ENCODE measurements at places on chromosomes 3 and 15.

GRCh38 chr3:52429779-52430415 is 15.0 kb downstream of the SEMA3G start:
- no peak for DNase-seq

DNA sequence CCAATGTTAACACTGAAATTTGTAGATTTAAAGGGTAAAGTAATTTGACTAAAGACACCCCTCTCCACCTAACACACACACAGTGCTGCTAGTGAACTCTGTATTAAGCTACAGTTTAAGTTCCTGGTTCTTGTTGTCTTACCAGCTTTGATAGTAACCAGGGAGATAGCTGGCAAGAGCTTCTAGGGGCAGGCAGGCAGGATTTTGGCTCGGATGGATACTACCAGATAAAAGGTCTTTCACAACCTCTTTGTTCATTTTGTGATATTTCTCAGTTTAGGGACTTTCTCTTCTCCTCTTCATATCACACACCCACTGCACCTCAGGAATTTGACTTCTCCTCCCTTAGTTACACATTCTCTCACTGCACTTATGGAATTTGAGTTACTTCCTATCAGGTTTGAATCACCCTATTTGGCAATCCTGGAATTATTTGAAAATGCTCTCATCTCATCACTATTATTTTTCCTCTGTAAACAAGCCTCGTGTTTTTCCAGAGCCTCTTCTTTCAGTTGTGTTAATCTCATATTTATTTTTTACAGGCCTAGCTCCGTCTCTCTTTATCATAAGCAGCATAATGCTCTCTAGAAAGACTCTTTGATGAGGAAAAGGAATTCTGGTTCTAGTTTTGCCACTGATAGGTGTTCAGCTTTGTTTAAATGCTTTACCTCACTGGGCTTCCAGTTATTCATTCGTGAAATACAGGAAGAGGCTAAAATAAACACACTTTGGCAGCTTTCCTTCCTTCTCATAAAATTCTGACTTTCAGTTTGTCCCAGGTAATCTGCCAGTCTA is 23.0 kb upstream of the CLDN1 start:
- peak; percentile 73 for DNase-seq

DNA sequence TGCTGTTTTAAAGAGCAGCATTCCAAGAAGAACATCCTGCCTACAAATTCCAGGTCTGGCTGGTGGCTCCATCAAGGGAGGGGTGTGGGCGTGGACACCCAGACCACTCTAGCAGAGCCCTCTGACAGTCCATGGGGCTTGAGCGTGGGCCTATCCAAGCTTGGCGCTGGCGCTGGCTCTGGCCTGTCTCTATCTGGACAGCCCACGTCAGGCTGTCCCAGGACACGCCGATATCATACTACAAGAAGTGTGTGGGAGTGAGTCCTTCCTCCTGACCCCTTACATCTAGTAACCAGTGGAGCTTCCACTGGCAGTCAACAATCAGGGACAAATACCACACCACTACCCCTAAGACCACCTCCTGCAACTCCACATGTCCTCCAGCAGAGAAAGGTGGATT is 17.1 kb upstream of the DUSP7 start:
- DNase-seq, result no peak

DNA sequence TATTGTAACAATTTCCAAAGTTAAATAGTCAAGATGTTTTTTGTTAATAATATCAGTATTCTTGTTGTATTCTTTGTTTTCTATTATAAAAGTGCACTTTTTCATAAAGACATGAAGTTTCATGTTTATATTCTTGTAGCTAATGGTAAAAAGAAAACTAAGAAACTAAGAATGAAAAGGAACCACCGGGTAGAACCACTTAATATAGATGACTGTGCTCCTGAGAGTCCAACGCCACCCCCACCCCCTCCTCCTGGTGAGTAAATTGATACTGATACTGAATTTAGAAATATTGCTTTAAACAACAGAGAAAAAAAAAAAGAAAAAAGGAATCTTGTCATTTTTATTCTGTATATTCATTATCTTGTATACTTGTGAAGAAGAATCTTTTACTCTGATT is 13.4 kb downstream of the DHFR2 start:
- DNase-seq, result no peak

GRCh38 chr3:152122851-152123250 is 145.9 kb upstream of the MBNL1 start:
- no peak for DNase-seq

DNA sequence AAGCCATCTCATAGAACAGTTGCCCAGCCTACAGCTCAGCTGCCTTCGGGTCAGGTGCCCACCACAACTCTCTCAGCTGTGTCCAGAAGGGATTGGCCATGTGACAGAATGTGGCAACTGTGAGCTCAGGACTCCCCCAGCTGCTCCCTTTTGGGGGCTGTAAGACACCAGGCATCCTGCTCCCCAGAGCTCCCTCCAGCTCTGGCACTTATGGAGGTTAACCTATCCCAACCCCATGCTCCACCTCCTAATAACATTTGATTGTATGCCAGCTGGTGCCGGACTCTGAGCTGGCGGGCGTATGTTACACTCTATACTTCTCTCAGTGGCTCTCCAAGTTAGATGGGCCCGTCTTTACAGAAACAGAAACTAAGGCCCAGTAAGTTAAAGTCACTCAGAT is 222.8 kb downstream of the FAM43A start:
- no peak for DNase-seq

GRCh38 chr3:173653781-173654180 is 256.2 kb downstream of the NLGN1 start:
- DNase-seq, result no peak

DNA sequence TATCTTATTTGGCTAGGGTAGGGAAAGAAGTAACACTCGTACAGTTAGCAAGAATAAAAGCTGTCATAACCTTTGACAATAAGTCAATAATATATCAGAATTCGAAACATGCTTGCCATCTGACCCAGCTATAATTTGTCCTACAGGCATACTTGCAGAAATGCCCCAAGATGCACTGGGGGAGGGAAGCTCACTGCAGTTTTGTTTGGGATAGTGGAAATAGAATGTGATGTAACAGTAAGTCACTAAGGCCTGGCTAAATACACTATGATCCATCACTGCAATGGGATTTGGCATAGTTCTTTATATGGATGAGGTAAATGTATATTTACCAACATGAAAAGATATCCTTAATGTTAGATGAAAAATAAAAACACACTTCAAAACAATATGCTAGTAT is 25.5 kb upstream of the TMOD3 start:
- no peak for DNase-seq

- no peak for DNase-seq
Observed at GRCh38 chr3:192883512-192883911, 34.1 kb downstream of the MB21D2 start.

DNA sequence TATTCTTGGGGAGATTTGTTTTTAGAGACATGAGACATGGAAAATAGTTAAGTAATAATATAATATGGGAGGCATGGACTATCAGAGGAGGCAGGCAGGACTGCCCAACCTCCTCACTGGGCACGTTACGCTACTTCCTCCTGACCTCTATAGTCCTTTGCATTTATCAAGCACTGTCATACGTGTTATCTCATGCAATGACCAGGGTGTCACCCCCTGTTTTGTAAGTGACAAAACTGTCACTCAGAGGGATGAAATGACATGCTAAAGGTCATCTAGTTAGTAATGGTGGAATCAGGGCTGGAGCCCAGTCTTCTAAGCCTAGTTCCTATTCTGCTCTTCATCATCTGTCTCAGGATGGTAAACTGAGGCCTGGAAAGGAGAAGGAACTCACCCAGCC is 66.7 kb downstream of the ST6GAL1 start:
- DNase-seq, result no peak

DNA sequence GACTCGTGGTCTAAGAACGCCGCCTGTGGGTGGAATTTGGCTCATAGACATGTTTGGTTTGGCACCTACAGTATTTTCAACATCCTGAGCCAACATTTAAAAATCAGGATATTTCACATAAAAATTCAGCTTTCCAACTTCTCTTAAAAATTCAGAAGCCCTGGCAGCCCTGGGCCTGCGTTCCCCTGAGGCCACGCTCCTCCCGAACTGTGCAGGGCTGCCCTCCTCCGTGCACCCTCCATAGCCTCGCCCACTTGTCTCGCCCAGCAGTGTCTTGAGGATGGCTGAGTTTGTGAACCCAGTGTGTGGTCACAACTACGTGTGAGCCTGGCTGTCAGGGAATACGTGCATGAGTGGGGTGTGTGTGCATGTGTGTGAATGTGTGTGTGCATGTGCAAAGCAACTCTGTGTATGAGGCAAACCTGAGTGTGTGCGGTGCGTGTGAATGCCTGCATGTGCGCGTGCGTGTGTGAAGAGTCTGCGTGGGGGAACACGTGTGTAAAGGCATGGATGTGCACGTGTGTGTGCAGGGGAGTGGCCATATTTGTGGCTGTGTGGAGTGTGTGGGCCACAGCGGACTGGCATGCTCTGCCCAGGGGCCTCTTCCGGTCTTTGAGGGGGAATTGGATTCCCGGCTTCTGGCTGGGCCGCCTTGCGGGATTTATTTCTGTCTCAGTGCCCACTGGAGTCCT is 30.9 kb downstream of the PTH1R start:
- no peak for DNase-seq

DNA sequence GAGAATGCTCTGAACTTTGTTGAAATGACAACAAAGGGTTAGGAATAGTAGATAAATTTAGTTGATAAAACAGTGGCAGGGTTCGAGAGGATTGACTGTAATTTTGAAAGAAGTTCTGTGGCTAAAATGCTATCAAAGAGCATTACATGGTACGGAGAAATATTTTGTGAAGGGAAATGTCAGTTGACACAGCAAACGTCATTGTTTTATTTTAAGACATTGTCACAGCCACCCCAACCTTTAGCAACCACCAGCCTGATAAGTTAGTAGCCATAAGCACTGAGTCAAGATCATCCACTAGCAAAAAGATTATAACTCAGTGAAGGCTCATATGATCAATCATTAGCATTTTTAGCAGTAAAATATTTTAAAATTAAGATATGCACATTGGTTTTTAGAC is 8.7 kb upstream of the ST3GAL6 start:
- DNase-seq, result no peak

GRCh38 chr3:114626751-114627150 is 332.9 kb downstream of the TIGIT start:
- no peak for DNase-seq

DNA sequence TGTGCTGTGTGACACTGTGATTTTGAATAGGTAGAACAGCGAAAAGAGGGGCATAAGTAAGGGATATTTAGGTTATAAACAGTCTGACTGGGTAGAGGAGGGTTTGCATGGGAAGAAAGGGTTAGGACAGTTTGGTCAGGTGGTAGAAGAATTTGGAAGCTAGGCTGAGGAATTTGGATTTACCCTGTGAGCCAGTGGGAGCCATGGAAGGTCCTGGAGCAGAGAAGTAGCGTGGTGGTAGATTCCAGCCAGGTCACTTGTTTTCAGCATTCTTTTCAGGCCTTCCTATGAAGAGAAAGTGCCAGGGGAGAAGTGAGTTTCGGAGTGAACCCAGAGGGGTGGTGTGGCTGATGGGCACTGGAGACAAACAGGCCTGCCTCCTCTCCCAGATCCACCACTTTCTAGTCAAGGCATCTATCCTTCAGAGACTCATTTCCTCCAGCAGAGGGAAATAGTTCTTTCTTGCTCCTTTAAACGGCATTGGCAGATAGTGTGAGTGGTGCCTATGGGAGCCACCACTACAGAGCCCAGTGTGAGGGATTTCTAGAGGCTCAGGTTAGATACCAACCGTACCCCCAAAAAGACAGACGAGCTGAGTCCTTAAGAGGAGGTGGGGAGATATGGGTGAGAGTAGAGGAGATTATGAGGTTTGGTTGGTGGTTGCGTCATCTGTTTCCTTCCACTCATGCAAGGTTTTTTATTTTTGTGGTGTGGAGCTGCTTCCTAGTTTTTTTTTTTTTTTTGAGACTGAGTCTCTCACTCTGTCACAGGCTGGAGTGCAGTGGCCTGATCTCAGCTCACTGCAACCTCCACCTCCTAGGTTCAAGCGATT is 21.2 kb downstream of the PXK start:
- peak; percentile 89 for DNase-seq

GRCh38 chr3:37946531-37946889 is 44.1 kb upstream of the VILL start:
- DNase-seq, result no peak

GRCh38 chr3:59212128-59212779 is 162.4 kb upstream of the CFAP20DC start:
- peak; percentile 55 for DNase-seq

- DNase-seq, result no peak
Observed at GRCh38 chr3:42070089-42070488, 21.1 kb upstream of the TRAK1 start.

GRCh38 chr3:186925826-186926225 is 4.5 kb upstream of the ST6GAL1 start:
- DNase-seq, result no peak

- no peak for DNase-seq
Observed at GRCh38 chr15:45133561-45133920, 3.7 kb downstream of the DUOX1 start.

DNA sequence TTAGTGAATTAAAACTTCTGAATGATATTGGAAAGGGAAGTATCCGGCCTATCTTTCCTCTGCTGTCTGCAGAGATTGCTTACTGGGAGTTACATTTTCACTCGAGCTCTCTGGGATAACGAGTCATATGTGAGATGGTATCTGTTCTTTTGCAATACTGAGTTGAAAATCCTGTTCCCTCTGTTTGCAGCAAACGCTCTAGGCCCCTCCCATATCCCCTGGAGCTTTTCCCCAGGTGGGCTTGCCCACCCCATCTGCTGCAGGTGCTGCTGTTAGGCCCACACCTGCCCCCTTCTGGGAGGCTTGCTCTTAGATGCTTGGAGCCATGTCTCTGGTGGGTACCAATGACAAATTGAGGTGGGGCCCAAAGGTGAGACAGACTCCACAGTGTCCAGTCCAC is 42.7 kb upstream of the MTMR10 start:
- no peak for DNase-seq

DNA sequence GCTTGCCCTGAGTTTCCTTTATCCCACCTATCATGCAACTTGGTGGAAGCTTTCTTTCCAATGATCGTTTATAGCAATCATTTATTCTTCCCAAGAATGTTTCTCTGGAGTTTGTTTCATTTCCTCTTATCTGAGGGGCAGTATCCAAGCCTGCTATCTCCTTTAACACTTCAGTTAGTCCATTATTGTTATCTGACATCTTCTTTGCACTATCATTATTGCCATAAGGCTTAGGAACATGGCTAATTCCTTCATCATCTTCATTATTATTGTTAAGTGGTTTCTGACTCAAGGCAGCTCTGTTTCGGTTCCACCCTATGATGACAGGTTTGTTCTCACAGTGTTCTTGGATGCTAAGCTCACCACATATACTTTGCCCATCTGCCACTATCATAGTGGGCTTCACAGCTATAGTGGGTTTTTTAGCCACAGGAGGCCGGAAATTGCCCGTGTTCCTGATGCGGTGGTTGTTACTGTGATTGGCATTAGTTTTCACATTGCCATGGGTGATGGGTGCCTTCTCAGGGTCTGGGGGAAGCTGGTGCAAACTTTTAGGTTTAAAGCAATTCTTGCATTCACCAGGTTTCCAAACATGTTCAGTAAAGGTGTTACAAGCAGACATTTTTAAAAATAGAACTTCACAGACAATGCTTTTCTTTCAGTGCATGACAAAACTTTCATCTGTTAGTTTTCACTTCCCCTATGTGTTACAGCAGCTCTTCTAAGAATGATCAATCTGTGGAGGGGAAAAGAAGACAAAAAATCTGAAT is 110.6 kb upstream of the TSPAN3 start:
- no peak for DNase-seq

All from common myeloid progenitor, CD34-positive (primary cell).